Daoy (cell line): ENCODE measurements at places on chromosomes 11 and 22. TPM values are rescaled to one million over a fixed set of nuclear protein-coding genes. Genes with fewer than 3 reads are reported as not detected.

- peak; percentile 77 for DNase-seq
These were observed 17.8 kb upstream of the WNT7B start for GRCh38 chr22:45994491-45995404.

SGSM1 gene
- 0.12 TPM in 1 of 2 replicates, not detected in the other for total RNA-seq

GRCh38 chr11:122809866-122810265 lies 28.4 kb upstream of the CRTAM start:
- no peak for DNase-seq

GRCh38 chr11:45053736-45054446 lies 92.5 kb upstream of the PRDM11 start:
- no peak for DNase-seq

PDGFD gene
- not detected in 2 replicates for total RNA-seq

DNA sequence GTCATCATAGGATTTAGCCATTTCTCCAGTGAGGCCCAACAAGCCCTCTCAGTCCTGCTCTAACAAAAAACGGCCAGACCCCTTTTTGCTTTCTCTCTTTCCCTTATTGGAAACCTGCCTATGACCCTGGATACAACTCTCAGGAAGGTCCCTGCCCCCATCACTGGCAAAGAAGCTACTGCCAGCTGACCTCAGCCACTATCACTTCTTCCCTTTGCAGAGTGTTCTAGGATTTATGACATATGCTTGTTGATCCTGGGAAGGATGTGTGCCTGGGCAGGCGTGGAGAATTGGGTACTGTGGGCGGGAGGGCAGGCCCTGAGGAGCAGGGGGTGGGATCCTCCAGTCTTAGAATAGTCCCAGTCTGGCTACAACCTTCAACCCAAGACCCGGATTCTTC lies 7.5 kb downstream of the PGAP2 start:
- no peak for DNase-seq

DEUP1 gene
- not detected in 2 replicates for total RNA-seq

DNA sequence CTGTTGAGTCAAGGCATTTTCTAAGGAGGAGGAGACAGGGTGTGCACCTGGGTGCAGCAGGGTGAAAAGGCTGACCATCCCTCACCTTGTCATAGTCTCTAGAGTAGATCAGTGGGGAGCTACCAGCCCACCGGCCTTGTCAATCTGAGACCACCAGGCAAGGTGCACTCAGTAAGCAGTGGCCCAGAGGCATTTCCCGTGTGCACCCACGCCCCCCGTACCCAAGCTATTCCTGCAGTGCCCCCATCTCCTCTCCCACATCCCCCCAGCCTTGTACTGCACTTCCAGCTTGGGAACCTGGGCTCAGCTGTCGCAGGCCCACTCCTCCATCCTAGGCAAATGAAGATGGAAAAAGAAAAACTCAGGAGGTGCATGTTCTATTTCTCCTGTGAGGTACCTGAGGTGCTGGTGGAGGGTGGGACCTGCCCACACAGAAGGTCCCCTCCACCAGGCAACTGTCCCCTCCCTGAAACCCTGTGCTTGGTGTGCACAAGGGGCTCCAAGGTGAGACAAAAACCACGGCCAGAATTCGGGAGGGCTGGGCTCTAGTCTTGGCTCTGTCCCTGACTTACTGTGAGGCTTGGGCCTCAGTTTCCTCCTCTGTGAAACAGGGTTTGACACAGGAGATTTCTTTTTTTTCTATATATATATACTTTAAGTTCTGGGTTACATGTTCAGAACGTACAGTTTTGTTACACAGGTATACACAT lies 8.4 kb downstream of the P2RY2 start:
- no peak for DNase-seq

GRCh38 chr11:74672956-74673692 lies 58.1 kb downstream of the CHRDL2 start:
- peak; percentile 96 for DNase-seq

- DNase-seq, result no peak
These were observed 73.2 kb downstream of the ARHGAP8 start for GRCh38 chr22:44825310-44826150.

OR8G5 gene
- total RNA-seq, result not detected in 2 replicates

- DNase-seq, result peak; percentile 90
These were observed 5.6 kb upstream of the SH3BP1 start for GRCh38 chr22:37633625-37634416.

GRCh38 chr11:76588455-76589325 lies 81.9 kb downstream of the LRRC32 start:
- no peak for DNase-seq

DNA sequence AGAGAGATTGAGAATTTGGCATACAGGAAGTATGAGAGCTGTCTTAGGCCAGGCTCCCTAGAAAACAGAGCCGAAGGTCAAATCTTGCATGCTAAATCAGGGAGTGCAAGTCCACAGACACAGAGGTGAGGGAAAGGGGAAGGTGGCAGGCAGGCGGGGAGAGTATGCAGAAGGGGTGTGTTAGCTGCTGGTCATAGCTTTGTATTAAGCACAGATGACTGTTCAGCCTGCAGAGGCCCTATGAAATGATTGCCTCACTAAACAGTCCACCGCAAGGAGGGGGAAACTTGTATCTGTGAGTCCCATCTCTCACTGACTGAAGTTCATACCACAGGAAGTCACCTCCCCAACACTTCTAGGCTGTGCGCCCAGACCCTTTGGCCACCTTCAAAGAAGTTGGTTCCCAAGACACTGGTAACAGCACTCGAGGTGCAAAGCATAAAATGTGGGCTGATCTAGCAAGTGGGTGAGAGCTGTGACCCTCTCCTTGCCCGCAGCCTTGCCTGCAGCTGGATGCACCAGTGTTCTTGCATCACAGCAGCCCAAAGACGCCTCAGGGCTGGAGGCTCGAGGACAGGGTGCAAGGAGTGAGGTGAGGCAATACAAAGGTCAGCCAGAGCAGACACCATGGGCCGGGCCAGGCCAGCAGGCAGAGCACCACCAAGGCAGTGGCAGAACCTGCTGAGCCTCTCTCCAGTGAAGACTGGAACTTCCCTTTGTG lies 115.3 kb upstream of the TBCEL start:
- no peak for DNase-seq

DNA sequence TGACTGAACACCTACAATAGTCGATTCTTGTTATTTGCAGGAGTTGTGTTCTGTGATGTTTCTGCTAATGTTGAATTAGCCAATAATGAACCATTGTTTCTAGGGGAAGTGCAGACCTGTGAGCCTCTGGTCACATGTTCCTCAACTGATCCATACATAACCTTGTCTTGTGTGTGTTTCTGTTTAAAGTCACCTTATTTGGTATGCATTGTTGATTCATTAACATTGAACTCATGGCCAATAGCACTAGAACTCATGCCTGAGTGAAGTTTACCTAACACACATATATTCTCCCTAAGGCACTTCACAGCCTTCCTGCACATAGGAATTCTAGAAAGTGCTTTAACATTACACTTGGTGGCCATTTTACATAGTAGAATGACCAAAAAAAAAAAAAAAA lies 271.8 kb upstream of the PLET1 start:
- no peak for DNase-seq

GRCh38 chr11:122656631-122657101 lies 1.1 kb downstream of the UBASH3B start:
- no peak for DNase-seq

MFRP gene
- total RNA-seq, result not detected in 2 replicates

DNA sequence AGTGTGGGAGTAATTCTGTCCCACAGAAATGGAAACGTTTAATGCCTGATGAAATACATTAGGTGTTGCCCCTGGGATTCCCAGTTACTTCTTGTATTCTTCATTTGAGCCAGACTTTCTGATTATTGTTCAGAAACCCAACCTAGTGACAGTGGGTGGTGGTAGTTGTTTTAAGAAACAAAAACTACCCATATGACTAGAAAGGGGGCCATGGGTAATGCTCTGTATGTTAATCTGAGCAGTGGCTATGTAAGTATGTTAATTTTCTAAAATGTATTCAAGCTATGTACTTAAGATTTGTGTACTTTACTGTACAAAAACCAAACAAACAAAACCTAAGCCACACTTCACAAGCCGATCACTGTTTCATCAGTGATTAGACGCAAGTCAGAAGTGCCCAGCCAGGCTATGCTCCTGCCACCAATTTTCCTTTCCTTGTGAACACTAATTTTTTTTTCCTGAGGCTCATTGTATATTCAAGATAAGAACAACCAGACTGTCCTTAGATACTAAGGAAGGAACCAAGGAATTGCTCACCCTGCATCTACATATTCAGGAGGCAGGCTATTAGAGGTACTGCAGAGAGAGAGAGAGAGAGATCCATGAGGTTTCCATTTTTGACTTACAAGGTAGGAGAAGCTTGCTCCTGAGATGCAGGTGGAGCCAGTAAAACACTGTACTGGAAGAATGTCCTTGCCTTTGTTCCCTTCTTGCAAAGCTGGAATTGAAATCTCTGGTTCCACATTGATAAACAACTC lies 122.7 kb downstream of the DBX1 start:
- no peak for DNase-seq

DNA sequence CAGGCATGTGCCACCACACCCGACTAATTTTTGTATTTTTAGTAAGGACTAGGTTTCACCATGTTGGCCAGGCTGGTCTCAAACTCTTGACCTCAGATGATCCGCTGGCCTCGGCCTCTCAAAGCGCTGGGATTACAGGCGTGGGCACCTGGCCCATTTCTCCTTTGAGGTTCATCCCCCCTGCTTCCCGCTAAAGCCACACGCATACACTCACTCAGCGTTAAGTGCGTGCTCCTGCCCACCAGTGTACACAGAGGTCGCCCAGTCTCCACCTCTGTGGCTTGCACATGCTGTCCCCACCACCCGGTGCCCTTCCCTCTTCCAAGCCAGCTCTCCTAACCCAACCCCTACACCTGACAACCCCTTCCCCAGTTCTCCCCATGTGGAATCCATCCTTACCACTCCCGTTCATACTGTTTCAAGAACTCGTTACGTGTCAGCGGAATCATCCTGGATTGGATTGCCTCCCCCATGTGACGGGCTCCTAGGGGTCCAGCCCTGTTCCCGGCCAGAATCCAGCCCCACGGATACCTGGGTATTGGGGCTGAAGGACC lies 15.7 kb upstream of the CYTH4 start:
- no peak for DNase-seq

CHADL gene
- total RNA-seq, result 0.46 TPM in 1 of 2 replicates, not detected in the other

DNA sequence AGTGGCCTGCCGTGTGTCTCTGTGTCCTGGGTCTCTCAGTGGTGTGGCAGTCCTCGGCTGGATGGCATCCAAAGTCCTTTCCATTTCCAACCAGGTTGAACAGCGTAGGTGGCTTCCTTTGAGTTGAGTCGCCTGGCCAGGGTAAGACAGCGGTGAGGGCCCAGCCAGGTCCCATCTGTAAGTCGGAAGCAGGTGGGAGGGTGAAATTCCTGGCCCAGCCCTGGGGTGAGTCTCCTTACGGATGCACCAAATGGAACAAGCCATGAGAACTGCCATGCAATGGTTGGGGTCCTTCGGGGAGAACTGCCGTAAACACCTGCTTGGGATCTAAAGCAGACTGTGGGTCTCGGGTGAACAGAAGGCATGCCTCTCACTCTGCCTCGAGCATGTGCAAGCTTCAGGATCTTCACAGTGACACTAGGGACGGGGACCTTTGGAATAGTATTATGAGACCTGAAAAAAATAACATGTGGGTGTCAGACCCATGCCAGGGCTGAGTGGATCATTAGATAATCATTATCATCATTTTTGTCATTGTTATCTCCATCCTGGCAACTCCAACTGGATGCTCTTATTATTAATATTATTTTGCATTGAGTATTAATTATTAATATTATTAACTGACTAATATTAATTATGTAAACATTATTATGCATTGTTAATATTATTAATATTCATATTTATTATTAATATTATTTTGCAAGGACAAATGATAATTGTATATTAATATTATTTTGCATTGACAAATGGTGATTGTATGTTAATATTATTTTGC lies 57.7 kb upstream of the LINC01488 start:
- DNase-seq, result no peak

GRCh38 chr11:79028225-79028624 lies 412.6 kb downstream of the TENM4 start:
- no peak for DNase-seq

CNGA4 gene
- not detected in 2 replicates for total RNA-seq

DNA sequence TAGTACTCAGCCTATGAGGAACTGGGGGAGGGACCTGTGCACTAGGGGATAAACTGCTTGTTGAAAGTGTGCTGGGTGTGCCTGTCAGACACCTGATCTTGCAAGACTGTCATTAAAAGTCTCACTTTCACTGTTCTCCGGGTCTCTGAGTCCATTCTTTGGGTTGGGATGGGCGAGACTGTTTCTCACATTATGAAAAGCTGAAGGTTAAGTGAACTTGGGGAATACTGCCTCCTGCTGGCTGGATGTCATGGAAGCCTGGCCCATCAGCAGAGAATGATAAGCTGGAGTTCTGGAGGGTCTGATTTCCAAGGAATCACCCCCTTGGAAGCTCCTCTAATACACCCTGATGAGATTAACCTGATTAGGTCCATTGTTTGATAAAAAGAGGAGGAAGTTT lies 9.0 kb upstream of the VPREB1 start:
- peak; percentile 34 for DNase-seq

- no peak for DNase-seq
These were observed 46.8 kb downstream of the BBOX1 start for GRCh38 chr11:27087432-27087831.

DNA sequence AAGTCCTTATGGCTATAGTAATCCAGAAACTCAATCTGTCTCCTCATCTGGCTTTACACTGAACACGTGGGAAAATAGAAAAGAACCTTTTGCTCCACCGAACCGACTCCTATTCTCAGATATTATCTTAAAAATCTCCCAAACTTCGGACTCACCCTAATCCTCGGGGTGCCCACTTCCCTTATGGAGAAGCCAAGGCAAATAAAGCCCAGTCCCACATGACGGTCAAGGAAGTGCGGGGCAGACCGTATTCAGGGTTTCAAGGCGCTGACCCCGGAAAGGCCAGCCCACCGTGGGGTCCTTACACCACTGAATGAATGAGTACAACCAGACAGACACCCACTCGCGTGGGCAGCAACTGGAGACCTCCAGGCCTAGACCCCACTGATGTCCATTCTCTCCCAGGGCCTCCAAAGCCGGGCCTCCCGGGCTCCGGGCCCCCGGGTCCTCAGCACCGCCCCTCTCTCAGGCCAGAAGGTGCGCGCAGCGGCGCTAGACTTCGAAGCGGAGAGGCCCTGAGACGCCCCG lies 489 bp downstream of the NUP98 start:
- no peak for DNase-seq

DNA sequence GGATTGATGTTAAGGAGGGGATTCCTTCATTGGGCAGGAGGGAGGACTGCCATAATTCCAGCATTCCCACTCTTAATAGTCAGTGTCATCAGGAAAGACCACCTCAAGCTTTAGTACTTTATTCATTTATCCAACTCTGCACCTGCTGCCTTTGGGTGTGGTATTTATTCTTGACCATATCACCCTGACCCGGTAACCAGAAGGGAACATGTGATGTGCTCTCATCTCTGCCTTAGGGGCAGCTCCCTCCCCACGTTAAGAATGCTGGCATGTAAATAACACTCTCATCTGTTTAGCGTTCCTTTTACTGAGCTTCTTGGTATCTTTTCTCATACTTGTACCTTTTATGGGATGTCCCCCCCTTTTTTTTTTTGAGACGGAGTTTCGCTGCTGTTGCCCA lies 7.7 kb downstream of the CAT start:
- no peak for DNase-seq

GLYAT gene
- not detected in 2 replicates for total RNA-seq

OR5B21 gene
- total RNA-seq, result not detected in 2 replicates
